ENCODE measurements at places on chromosomes 13 and 19. TPM values are rescaled to one million over a fixed set of nuclear protein-coding genes. Genes with fewer than 3 reads are reported as not detected.

The CEACAM20 gene
- not detected for total RNA-seq

The ZNF285 gene
- 3.3 TPM for total RNA-seq

The CBARP gene
- 0.17 TPM for total RNA-seq

The GZMM gene
- total RNA-seq = 81.5 TPM

The NAPSA gene
- 5.4 TPM for total RNA-seq

The GPR18 gene
- total RNA-seq = 25.5 TPM

The ZNF627 gene
- 9.0 TPM for total RNA-seq

The KIR2DL1 gene
- total RNA-seq = not detected

The IZUMO2 gene
- not detected for total RNA-seq

The ZNF709 gene
- total RNA-seq = 4.9 TPM

The COX7A1 gene
- not detected for total RNA-seq

- peak; percentile 99 for DNase-seq
Measured at GRCh38 chr19:2702170-2703076, at the start of gene GNG7. GNG7 (minus strand) TSS chr19:2702694; CDS start chr19:2520688, 182,006 bp downstream.

- no peak for DNase-seq
Measured at GRCh38 chr13:24678151-24678550, 2.1 kb upstream of the ATP12A start.

GRCh38 chr19:18172331-18173053 is 1.1 kb upstream of the IFI30 start:
- DNase-seq = no peak

- DNase-seq = no peak
Measured at GRCh38 chr13:67119481-67119894, 110.6 kb downstream of the PCDH9 start.

- peak; percentile 55 for DNase-seq
Measured at GRCh38 chr19:33286899-33287298, 15.4 kb downstream of the CEBPA start.

- no peak for DNase-seq
Measured at GRCh38 chr19:46700704-46701103, 16.2 kb downstream of the PRKD2 start.

DNA sequence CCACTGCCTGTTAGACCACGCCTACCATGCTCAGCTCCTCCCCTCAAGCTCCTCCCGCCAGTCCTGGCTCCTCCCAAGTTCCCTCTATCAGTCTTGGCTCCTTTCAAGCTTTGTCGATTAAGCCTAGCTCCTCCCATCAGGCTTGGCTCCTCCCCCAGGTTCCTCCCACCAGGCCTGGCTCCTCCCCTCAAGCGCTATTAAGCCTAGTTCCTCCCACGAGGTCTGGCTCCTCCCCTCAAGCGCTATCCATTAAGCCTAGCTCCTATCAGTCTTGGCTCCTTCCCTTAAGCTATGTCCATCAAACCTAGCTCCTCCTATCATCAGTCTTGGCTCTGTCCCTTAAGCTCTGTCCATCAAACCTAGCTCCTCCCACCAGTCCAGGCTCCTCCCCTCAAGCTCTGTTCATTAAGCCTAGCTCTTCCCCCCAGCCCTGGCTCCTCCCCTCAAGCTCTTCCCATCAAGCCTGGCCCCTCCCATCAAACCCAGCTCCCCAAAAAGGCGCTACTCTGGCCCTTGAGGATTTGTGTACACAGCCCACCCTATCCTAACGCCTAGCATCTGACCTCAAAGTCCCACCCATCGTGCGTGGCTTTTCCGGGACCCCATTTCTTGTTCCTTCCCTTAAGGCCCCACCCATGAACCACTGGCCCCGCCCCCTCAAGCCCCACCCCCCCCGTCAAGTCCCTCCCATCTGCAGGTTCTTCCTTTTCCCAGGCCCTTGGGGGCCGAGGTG is 10.0 kb downstream of the CAMSAP3 start:
- no peak for DNase-seq

DNA sequence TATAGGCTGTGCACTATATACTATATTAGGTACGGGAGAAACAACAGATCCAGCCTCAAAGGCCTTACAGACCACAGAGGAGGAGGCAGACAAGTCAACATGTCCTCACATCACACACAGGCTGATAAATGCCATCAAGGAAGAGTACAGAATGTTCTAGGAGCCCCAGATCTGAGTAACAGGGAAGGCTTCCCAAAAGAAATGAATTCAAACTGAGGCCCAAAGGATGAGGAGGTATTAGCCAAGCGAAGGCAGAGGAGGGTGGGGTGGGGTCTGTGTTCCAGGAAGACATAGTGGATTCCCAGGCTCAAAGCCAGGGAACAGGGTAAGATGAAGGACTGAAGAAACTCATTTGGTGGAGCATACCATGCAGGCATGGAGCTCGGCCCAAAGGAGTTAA is 55.1 kb downstream of the RXFP2 start:
- no peak for DNase-seq

DNA sequence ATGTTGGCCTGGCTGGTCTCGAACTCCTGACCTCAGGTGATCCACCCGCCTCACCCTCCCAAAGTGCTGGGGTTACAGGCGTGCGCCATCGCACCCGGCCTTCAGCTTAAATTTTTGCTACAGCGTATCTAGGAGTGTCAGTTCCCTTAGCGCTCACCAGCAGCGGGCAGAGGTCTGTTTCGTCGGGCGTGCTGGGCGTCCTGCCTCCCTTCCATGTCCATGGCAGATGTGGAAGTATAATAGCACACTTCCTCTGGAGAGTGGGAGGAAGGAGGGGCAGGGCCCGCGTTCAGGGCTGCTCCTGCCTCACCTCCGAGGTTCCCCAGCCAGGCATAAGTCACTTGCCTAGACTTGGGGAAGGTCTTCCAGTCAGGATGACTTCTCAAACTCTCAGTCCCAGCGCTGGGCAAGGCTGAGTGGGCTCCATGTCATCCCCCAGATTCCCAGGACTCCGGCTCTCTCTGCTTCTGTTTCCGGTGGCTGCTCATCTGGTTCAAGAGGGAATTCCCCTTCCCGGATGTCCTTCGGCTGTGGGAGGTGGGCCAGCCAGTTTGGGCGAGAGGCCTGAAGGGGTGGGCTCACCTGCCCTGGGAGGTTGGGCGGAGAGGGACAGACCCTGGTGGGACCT is 9.5 kb downstream of the IL4I1 start:
- no peak for DNase-seq

- DNase-seq = no peak
Measured at GRCh38 chr19:8196271-8196927, 12.8 kb upstream of the CERS4 start.

GRCh38 chr19:49057636-49058234 is at the start of gene CGB7:
CGB7 (minus strand) TSS chr19:49057749; CDS start chr19:49055375, 2,374 bp downstream.
- peak; percentile 52 for DNase-seq

DNA sequence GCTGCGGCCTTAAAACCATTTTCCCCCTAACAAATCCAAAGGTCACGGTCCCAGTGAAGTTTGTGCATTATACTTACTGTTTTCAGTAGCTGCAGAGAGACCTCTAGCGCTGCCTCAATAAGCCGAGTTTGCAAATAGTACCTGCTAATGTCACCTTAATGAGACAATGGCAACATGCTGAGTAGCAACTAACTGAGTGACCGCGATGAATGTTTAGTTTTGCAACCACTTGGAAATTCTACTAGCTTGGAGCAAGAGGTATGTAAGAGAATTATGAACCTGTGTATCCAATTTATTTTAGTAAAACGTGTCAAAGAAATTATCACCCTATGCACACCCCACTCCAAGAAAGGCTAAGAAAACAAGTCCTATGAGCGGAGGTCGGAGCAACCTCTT is 1.2 kb downstream of the KPNA3 start:
- DNase-seq = no peak

DNA sequence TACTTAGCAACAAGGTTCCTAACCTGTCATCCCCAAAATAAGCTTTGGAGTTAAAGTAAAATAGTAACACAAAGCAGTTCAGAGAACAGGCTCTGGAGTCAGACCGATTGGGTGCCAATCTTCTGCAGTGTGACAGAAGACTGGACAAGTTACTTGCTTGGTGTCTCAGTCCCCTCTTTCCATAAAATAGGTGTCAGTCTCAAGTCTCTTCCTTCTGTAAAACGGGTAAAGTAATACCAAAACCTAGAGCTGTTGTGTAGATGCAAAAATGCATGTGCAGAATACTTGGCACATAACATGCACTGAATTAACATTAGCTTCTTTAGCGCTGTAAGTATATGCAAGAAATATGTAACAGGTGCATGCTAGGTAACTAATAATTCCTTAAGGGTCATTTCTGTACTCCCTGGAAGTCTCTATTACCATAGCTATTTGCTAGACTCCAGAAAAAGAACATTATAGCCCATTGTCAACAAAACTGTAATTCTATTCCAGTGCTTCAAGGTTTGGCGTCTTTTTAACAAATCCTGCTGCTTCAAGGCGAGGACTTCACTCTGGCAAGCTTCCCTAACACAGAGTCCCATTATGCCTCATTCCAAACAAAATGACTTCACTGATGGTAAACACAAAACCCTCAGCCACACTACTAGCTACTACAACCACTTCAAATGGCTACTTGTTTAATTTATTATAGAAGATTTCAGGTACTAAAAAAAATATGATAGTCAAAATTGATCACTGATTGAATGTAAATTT is 32.8 kb downstream of the ELF1 start:
- no peak for DNase-seq
